T47D (cell line): ENCODE measurements at places on chromosomes 3 and 15.

- no peak for DNase-seq
Measured at GRCh38 chr15:45993072-45993471, 358.2 kb downstream of the SQOR start.

- no peak for DNase-seq
Measured at GRCh38 chr3:120496278-120497002, 45.6 kb upstream of the FSTL1 start.

- no peak for DNase-seq
Measured at GRCh38 chr3:54964081-54964480, 36.2 kb upstream of the LRTM1 start.

GRCh38 chr3:27138562-27138961 is 230.6 kb downstream of the NEK10 start:
- DNase-seq: peak; percentile 74

- DNase-seq: no peak
Measured at GRCh38 chr3:182879031-182879611, 85.8 kb downstream of the ATP11B start.

DNA sequence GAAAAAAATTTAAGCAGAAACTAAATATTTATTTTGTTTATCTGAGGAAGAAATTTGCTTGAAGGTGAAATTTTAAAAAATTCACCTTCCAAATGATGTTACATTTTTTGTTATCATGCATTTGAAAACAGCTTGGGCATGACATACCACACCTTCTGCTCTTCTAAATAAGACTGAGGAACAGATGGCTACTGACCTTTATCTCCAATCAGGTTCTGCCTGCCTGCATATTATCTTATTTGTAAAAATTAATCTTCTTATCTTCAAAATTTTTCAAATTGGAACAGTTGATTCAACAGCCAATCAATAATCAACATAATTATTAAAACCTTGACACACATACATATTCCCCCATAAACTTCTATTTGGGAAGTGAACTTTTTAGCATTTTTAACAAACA is 641.8 kb upstream of the ZNF385D start:
- DNase-seq: no peak

GRCh38 chr3:192727032-192727847 is at the start of gene FGF12:
Gene FGF12 (minus strand): TSS chr3:192727541.
- DNase-seq: peak; percentile 95

DNA sequence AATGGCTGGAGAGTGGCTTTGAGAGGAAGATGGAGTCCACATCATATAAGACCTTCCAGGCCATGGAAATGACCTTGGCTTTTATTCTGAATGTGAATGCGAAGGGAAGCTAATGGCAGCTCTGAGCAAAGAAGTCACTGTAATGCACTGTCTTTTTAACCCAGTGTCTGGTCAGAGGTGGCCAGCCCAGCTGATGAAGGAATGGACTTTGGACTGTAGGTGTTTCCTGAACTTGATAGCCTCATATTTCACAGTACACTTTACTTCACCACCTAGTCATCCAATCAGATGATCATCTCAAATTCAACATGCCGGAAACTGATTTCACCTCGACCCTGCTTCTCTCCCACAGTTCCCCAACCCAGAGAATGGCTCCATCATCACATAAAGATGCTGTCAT is 33.4 kb downstream of the DCLK3 start:
- no peak for DNase-seq

DNA sequence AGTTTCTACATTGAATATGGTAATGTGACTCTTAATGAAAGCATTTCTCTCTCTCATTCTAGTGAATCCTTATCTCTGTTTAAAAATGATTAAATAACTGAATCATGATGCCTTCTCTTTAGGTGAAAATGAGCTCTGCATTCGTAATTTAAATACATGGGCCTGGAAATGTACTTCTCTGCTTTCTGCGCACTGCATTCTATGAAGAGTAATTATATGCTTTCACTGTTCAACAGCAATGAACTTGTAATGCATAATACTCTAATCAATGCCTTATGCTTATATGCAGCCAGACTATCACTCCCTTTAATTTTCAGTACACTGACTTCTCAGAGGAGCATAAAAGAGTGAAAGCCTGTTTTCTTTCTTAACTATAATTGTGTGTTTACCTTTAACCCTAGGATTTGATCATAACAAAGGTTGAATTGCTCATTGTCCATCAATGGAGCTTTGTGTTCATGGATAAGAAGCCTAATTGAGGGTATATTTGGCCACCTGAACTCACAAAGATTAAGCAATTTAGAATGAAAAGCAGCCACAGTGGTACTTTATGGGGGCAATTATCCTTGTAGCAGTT is 330.8 kb upstream of the PDZRN3 start:
- no peak for DNase-seq

DNA sequence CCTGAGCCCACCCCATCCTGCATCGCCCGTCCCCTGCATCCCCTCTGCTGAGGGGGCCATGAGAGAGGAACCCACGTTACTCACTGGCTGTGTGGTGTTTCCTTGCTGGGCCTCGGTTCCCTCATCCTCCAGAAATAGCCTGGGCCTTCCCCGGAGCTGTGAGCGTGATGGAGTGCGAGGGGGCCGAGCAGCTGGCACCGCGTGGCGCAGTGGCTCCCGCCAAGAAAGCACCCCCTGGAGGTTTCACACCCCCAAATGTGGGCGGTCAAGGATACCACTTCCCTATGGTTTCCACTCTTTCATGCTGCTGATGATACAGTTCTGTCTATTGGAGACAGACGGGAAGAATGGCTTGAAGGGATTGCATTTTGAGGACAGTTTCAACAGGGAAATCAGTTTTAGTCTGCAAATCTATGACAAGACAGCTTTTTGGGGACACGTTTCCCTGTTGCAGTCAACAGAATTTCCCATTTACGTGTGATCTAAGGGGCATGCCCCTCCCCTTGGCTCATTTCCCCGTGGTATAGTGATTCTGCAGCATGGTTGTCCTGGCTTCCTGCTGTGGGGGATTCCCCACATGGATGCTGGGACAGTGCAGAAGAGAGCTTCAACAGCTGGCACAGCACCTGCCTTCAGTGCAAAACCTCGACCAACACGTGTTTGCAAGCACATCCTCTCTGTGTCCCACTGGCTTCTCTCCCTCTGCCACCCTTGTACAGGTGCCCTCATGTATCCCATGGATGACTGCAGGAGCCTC is 377.5 kb downstream of the LRTM1 start:
- DNase-seq: no peak

DNA sequence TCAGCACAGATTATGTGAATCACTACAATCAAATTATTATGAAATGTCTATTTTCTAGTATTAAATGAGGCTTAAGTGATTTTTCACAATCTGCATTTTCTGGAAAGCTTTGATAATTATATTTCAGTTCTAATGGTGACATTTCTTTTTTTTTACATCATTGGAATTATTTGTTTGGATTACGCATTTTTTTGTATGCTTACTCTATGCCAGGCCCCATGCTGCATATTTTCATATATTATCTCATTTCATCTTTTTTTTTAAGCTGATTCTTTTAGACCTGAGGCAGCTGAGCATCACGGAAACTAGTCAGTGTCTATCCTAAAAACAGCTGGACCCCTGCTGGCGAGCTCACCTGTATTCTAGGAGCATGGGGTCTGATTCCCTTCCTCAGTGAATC is 31.1 kb downstream of the SLCO3A1 start:
- DNase-seq: no peak

- DNase-seq: peak; percentile 26
Measured at GRCh38 chr3:4071481-4072184, 231.5 kb upstream of the SETMAR start.
